ENCODE measurements at places on chromosomes 12 and 14.

DNA sequence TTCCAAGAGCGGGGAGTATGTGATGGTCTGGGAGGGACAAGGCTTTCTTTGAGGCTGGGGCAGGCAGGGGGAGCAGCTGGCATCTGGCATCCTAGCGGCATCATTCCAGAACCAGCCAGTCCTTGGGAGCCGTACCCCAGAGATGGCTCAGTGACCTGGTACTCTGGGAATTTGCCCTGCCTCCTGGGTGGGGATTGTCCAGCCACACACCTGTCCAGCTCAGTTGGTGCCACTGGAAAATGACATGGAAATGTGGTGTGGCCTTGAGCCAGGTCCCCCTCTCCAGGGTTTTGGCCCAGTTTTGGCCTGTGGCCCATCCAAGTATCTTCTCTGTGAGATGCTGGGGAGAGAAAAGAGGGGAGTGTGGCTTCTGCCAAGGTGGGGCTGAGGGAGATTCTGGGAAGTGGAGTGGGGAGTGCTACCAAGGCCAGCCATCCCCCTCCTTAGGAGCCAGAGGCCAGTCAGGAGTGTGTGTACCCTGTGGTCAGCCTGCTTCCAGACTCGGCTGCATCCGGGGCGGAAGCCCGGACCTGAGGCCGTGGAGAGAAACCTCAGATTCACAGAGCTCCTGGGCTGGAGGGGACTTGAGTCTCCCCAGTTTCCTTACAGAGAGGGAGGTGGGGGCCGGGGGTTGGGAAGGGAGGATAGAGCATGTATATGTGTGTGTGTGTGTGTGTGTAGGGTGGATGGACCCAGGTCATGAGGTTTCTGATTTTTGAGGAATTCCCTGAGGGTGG is 14.7 kb upstream of the KRT80 start:
- no peak for DNase-seq

- DNase-seq = no peak
Measured at GRCh38 chr12:79769189-79769859, 78.6 kb upstream of the PAWR start.

- DNase-seq = no peak
Measured at GRCh38 chr12:111602348-111602747, 3.2 kb upstream of the ATXN2 start.

- no peak for DNase-seq
Measured at GRCh38 chr12:93363841-93364297, 13.9 kb upstream of the NUDT4 start.

- no peak for DNase-seq
Measured at GRCh38 chr14:101893759-101894158, 70.6 kb upstream of the DYNC1H1 start.

DNA sequence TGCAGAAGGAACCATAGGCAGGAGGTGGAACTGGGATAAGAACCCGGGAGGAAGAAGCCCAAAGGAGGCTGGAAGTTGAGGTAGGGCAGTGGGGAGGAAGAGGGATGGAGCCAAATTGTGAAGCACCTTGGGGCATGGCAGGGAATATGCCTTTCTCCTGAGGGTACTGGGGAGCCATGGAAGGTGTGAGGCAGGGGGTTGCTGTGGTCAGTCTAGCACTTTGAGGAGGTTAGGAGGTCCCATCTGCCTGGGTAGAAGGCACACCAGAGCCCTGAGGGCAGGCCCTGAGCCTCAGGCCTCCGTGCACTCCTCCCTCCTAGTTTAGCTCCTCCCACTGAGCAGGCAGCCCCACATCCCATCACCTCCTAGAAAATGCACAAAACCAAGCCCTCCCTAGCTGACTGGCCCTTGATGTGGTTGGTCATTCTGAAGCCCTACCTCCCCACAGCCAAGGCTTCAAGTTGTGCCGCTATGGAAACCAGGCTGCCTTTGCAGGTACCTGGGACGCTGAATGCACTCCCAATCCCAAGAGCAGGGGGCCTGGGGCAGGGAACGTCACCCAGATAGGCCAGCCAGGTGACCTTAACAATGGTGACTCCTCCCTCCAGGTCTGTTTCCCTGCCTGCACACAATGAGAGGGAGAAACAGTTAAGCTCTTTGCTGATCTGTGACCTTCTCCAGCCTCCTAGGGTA is 15.1 kb downstream of the PHETA1 start:
- DNase-seq = no peak

Data from NCI-H2227 treated with DMSO at 0.1 percent for 48 hours (cell line).